ENCODE measurements at places on chromosomes 1 and 21.

DNA sequence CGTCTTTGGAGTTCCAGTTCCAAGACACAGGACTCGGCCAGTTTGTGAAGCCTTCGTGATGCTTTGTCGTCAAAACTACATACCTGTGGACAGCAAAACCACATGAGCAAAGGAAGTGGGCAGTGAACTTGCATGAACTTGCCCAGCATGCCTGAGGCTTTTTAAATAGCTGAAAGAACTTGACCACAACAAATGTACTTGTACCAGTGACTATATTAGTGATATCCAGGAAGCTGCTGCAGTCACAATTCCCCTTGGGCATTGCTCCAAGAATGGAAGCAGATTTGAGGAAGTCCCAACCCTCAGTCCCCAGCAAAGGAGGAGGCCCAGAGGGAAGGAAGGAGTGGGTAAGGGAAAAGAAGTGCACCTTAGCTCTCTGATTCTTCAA, 2.6 kb downstream of the FUCA1 start:
- DNase-seq = no peak

- no peak for DNase-seq
Measured at GRCh38 chr1:223429821-223430220, 36.6 kb downstream of the CCDC185 start.

- no peak for DNase-seq
Measured at GRCh38 chr1:2248854-2249558, 20.9 kb downstream of the SKI start.

- no peak for DNase-seq
Measured at GRCh38 chr1:55399346-55399745, 184.2 kb upstream of the USP24 start.

DNA sequence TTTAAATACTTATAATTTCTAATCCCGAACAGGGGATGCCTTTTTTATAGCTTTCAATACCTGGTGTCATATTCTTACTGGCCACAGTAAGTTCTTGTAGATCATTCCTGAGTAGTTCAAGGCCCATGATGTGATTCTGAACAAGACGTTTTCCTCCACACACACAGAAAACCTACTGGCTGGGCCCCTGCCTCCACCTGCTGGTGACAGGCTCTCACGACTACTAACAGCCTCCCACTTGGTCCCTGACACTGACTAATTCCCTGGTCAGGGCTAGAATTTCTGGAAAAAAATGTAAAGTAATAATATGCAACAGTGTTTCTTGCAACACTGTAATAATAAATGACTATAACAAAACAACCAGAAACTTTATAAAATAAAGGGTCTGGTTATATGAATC, 50.4 kb upstream of the RIPK4 start:
- DNase-seq = no peak

- no peak for DNase-seq
Measured at GRCh38 chr1:198273748-198274295, 117.0 kb downstream of the NEK7 start.

GRCh38 chr1:180954005-180954800, 41.5 kb downstream of the KIAA1614 start:
- peak; percentile 49 for DNase-seq

GRCh38 chr1:59043796-59044195, 253.1 kb upstream of the FGGY start:
- DNase-seq = no peak

DNA sequence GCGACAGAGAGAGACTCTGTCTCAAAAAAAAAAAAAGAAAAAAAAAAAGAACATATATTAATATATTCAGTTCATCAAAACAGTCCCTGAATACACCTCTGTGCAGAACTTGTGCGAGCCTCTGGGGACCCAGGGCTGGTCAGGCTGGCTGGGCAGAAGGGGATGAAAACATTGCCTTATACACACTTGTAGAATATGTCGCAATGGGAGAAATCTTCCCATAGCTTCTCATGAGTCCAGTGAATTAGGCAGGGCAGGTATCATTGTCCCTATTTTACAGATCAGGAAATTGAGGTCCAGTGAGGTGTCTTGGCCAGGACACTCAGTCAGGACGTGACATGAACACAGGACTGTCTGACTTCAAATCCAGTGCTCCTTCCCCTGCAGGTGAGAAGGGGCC, 12.6 kb upstream of the WNT4 start:
- no peak for DNase-seq

DNA sequence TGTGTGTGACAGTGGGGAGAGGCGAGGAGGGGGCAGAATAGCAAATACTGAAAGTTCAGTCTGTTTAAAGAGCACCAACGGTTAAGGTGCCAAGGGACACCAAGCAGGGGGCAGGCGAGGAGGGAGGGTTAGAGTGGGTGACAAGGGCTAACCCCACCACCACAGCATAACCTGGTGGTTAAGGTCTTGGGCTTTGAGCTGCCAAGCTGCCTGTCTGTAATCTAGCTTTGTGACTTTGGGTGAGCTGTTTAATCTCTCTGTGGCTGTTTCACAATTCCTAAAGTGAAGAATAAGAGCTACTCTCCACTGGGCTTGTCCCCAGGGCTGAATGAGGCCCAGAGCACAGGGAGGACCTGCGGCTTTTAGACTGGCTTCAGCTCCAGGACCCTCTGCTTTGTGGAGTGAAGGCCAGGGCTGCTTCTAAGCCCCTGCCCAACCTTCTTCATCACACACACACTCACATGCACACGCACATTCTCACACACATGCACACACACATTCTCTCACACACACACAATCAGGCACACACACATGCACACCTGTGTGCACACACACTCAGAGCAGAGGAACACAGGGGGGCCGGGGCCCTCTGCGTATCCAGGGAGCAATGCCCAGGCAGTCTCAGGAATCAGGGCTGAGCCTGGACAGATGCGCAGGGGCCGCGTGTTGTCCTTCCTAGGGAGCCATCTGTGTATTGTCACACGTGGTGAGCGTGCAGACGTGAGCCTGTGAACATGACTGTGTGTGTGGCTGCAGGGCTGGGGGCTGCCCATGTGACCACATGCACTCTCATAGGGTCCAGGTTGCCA, 101.6 kb upstream of the TARDBP start:
- DNase-seq = no peak

DNA sequence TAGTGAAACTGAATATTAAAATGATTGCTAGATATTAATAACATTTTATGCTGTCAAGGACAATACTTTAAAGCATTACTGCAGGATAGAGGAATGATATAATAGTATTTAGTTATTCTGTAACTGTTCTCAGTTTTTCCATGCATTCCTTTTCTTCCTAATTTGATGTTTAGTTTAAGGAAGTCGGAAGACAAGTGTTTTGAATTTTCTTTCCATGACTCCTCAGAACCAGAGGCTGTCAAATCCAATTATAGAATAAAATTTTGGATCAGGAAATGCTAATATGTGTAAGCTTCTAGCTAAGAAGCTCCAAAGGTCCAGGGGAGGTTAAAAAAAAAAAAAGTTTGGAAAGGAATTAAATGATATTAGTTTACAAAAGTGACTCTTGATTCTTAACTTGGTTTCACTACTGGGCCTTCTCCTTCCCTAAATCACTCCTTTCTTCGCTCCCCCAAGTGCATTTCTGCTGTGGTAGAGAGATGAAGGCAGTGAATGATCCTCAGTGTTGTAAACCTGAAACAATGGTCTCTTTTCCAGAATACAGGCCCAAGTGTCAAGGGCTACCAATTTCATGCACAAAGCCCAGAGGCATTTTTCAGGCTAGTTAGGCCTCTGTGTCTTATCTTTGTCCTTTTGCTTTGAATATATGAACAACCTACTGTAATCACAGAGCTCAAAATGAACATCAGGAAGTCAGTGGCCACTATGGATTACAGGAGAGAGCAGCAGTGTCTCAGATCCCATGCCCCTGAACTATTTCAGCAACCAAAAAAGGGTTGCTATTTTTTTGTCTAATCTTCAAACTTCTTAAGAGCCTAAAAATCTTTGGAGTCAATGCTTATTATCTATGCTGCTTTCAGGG, 6.2 kb downstream of the ADSS2 start:
- no peak for DNase-seq

DNA sequence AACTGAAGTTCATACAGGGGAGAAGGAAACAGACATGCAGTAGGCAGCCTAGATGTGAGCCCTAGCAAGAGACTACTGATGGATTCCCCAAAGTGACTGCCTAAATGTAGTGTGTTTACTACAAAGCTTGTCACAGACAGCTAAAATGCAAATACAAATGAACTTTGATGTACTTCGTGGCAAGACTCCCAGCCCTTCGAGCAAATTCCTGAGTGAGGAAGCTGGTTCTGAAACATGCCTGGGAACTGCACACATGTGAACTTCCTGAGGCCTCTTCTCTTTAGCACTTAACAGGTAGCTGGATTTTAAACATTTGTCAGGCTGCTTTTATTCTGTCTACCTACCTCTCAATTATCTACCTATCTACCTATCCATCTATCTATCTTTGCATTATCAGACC, 6.7 kb upstream of the IRF2BP2 start:
- no peak for DNase-seq

- no peak for DNase-seq
Measured at GRCh38 chr21:43997766-43998742, 14.1 kb upstream of the TRAPPC10 start.

- DNase-seq = no peak
Measured at GRCh38 chr1:16449666-16450065, 9.1 kb downstream of the NECAP2 start.

- DNase-seq = no peak
Measured at GRCh38 chr1:230711245-230711644, 2.7 kb downstream of the AGT start.

GRCh38 chr21:41668686-41669532, 97.9 kb downstream of the RIPK4 start:
- DNase-seq = no peak

DNA sequence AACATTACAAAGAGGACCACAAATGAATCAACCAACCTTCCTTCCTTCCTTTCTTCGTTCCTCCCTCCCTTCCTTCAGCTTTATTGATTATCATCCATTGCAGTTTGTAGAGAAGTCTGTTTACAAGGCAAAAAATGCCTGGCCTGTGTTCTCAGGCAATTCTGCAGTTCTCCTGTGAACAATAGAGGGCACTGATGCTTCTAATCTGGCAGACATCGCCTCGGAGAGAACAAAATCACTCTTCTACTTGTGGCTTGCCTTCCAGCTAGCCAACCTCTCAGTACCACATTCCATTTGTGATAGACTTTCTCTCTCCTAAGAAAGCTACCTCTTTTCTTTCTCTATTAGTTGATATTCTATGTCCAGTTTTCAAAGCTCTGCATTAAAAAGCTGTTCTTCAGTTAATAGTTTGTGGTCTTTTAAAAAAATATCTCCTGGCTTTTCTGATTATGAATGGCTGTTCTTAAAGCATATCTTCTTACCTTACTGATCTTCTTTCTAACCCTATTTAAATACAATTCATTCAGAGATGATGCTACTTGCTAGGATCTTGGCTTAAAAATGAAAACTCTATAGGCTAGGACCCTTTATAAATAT, 26.9 kb upstream of the ESRRG start:
- DNase-seq = no peak

- no peak for DNase-seq
Measured at GRCh38 chr1:119590393-119590792, 57.7 kb downstream of the ZNF697 start.

GRCh38 chr1:94693029-94693428, 127.1 kb upstream of the SLC44A3 start:
- no peak for DNase-seq

- no peak for DNase-seq
Measured at GRCh38 chr1:67970088-67970487, 80.3 kb downstream of the DIRAS3 start.

GRCh38 chr1:220438741-220439140, 89.2 kb upstream of the MARK1 start:
- no peak for DNase-seq

GRCh38 chr1:9494936-9495758, 44.1 kb upstream of the SLC25A33 start:
- peak; percentile 57 for DNase-seq

DNA sequence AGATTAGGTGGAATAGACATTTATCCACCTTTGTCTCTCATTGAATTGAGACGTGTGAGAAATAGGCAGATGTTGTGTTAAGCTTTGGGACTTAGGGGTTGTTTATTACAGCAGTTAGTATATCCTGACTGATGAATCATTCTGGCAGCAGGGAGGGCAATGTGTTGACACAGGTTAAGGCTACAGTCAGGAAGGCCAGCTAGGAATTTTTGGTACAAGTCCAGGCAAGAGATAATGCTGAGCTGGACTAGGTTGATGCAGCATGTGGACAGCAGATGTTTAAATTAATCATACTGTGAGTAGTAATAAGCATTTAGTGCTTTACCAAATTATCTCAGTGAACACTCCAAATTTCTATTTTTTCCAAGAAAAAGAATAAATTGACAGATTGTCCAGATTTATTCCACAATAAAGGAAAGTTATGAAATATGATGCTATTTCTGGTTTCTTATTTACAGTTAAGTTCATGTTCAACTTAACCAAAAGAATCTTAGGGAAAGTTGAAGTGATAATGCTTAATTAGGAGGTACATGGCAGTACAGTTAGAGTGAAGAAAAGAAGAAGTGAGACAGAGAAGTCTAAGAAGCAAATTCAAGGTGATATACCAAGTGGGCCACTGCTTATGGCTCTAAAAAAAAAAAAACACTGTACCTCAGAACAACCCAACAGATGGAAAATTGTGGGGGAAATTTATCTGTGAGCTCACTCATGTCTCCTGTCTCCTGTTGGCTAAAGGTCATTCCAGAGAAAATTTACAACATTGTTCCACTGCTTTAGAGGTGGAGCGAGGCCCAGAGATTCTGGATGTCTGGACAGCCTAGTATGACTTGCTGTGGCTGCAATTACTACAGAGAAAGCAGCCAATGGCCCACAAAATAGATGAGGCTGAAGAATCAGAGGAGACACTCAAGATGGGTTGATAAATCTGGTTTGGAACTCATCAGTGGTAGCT, 102.7 kb upstream of the C21orf91 start:
- no peak for DNase-seq

DNA sequence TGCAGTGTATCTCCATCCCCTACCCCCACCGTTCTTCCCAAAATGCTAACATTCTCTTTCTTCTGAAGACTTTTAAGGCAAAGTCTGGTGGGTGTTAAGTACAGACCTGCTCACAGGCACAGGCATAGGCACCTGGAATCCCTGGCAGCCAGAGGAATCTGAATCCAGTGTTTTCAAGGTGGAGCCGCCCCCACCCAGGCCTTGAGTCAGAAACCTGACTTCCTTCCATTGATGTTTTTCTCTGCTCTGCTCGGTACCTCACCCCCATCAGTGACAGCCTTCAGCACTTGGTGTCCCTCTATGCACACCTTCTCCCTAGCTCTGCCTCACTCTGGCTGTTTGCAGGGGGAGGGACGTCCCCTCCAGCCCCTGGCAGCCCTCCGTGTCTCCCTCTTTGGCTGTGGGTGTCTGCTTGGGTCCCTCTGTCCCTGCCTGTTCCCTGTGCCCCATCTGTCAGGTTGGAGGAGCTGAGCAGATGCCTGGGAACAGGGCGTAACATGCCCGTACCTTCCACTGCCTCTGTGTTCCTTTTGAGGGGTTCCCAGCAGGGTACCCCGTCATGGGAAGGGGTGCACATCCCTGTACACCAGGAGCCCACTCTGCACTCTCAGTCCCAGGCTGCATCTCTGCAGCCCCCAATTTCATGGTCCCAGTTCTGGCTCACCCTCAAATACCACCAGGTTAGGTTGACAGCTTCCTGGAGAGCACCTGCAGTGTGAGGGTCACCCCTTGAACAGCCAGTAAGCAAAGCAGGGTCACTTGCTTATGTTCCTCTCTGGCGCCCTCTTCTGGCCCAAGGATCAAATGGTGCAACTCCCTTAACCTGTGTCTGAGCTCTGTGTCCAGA, 6.7 kb downstream of the NCDN start:
- peak; percentile 68 for DNase-seq

Data from stimulated activated CD8-positive, alpha-beta memory T cell treated with anti-CD3 and anti-CD28 coated beads, Interleukin-2, amount 100 ng/mL, for 48 hours (primary cell).